ENCODE measurements at places on chromosomes 4 and X. TPM values are rescaled to one million over a fixed set of nuclear protein-coding genes. Genes with fewer than 3 reads are reported as not detected.

Gene UGT2B17
- total RNA-seq: not detected

Gene COL25A1
- total RNA-seq: 0.15 TPM

Gene SMPX
- not detected for total RNA-seq

Gene SPP1
- 0.15 TPM for total RNA-seq

Gene USP46
- total RNA-seq: 7.6 TPM

Gene DCLK2
- total RNA-seq: 12.2 TPM

Gene FAM184B
- not detected for total RNA-seq

Gene PCDH7
- 0.23 TPM for total RNA-seq

Gene SAGE1
- not detected for total RNA-seq
